ENCODE measurements at places on chromosomes 3 and 15.

GRCh38 chr3:116020495-116020894 lies 397.2 kb downstream of the GAP43 start:
- no peak for DNase-seq

- DNase-seq, result no peak
Observed at GRCh38 chr3:133588035-133588434, 14.5 kb downstream of the CDV3 start.

- no peak for DNase-seq
Observed at GRCh38 chr15:64928626-64929220, 17.0 kb downstream of the ANKDD1A start.

DNA sequence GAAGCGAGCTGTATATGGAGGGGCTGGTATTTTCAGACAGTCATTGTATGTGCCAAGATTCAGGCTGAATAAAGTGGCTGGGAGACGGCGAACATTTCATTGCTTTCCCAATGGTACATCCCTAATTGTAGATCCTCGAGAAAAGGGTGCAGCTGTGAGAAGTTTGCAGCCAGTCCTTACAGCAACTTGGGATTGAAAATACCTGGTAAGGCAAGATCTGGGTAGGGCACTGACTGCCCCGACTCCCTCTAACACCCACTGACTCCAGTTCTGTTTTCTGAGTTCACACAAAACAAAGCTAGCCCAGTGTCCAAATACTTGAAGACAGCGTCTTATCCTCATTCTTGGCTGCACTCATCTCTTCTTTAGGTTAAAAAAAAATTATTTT lies 63.7 kb downstream of the EDEM1 start:
- no peak for DNase-seq

DNA sequence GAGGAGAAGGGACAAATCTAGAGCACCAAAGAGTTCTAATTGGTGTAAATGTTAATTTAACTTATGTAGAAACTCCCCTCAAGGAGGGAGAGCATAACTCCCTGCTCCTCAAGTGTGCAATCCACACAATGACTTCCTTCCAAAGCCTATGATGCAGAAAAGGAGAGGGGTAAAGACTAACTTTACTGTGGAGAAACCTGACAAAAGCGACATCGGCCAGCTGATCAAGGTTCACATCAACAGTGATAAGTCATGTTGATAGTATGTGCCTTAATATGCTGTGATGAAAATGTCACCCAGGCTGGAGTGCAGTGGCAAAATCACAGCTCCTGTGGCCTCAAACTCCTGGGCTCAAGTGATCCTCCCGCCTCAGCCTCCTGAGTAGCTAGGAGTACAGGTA lies 76.5 kb downstream of the TFDP2 start:
- DNase-seq, result no peak

GRCh38 chr3:171528102-171528501 lies 67.9 kb upstream of the TNIK start:
- DNase-seq, result no peak

- no peak for DNase-seq
Observed at GRCh38 chr3:10763817-10764258, 52.2 kb upstream of the SLC6A11 start.

DNA sequence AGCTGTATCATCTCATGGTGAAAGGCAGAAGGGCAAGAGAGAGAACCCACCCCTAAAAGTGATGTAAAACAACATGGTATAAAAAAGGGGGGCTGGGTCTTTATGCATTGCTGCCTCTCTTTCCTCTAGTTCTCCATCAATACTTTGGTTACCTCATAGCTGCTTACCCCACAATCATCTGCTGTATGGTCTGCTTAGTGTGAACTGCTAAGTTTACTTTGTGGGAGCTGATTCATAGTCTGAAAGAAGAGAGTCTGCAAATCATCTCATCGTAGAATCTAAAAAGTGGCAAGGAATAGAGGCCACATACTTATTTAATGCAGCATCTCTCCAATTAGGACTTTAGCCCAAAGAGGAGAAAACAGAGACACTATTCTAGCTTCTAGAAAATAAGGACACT lies 546.8 kb downstream of the GBE1 start:
- DNase-seq, result no peak

DNA sequence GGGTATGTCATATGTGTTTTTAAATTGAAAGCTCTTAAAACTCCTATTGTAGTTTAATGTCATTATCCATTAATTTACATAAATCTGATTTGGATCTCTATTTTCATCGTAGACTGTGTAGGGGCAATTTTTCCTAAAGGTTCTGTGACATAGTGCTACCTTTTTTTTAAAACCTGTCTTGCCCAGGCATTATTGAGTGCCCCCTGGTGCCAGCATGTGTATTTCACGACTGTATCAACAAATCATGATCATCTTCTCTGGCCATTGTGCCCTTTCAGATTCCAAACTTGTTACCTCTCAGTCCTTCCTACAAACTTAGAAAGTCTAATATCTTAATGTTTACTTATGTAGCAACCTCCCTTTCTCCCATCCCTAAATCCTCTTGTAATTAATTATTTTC lies 97.2 kb upstream of the FLNB start:
- no peak for DNase-seq

DNA sequence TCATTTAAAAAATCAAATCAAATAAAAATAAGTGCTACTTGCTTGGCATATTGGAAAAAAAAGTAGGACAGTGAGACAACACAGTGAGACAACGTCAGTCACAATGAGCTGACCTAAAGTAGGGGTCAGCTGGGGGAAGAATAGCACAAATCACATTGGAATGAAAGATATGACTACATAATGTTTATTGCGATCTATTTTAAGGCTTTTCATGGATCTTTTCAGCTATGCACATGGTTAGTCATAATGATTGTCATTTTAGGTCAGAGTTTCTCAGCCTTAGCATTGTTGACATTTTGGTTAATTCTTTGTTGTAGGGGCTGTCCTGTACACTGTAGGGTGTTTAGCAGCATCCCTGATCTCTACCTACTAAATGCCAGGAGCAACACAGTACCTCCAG lies 44.5 kb downstream of the CMSS1 start:
- no peak for DNase-seq

- peak; percentile 90 for DNase-seq
Observed at GRCh38 chr3:18424729-18425640, at the start of gene SATB1. SATB1 (minus strand) TSS chr3:18425339; CDS start chr3:18420967, 4,372 bp downstream.

GRCh38 chr3:117036259-117036799 lies 326.8 kb downstream of the TUSC7 start:
- DNase-seq, result peak; percentile 44

- DNase-seq, result peak; percentile 17
Observed at GRCh38 chr3:46271209-46271745, 29.0 kb downstream of the CCR3 start.

GRCh38 chr3:24709956-24710355 lies 215.3 kb upstream of the THRB start:
- DNase-seq, result peak; percentile 37

GRCh38 chr3:19811689-19812088 lies 122.3 kb downstream of the EFHB start:
- no peak for DNase-seq

GRCh38 chr3:148789146-148789545 lies 38.5 kb upstream of the CPB1 start:
- DNase-seq, result no peak

- no peak for DNase-seq
Observed at GRCh38 chr3:71991681-71992080, 206.7 kb upstream of the PROK2 start.

DNA sequence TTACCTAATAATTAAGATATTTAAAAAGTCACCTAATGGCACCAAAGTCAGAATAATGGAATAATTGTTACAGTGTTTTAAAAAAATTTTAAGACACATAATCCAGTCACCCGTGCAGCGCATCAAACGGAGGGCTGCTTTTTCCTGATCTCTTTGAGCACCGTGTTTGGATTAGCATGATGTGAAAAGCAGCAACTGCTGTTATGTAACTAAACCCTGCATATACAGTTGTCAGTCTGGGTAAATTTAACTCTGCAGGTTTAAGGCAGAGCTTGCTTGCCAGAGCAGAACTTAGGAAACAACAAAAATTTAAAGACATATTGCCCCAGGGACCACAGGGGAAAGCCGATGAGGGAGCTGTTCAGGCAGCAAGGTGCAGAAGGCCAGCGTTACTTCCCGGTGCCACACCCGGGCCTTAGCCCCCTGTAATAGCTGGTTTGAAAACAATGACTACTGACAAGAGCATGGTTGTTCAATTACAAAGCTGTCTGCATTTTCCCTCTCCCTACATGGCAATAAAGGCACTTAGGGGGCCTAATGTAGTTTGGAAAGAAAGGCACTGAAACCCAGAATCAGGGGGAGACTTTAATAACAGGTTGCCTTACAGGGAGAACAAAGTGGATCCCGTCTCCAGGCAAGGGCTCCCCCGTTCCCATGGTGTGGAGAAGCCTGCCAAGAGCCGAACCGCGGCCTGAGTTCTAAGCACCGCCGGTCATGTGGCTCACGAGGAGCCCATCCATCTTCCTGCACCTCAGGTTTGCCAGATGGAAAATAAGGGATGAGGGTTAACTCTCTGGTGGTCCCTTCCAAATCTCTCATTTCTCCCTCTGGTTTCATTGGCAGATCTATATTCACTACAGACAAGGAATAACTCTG lies 32.2 kb downstream of the RORA start:
- no peak for DNase-seq

DNA sequence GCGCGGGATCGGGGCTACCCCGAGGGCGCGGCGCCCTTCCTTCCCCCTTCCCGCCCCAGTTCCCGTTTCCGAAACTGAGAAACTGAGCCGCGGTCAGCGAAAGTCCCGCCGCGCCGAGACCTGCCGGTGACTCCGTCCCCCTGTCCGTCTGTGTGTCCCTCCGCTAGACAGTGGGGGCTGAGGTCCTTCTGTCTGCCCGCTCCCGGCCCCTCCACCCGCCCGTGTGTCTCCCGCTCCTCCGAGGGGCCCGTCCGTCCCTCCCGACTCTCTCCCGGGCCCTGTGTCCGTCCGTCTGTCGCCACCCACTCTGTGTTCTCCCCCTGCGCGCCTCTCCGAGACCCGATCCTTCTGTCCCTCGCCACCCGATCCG lies 426 bp downstream of the PRKCD start:
- DNase-seq, result no peak
